T-cell (primary cell): ENCODE measurements at places on chromosomes 1 and 21.

DNA sequence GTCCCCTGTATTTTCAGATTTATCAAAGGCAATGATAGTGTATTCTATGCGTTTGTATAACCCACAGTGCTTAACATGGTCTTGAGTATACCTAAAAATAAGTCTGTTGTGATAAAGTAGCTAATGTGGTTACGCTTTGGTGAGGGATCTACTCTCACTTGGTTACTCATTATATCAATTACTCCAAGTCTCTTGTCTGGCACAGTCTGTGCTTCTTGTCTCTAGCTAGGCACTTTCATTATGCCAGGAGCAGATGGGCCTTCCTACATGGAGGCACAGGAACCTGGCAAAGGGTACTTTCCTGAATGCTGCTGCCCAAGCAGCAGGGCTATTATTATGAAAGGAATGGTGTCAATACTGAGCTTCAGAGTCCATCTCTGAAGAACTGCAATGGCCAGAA, 4.2 kb upstream of the PTPN22 start:
- DNase-seq, result no peak

DNA sequence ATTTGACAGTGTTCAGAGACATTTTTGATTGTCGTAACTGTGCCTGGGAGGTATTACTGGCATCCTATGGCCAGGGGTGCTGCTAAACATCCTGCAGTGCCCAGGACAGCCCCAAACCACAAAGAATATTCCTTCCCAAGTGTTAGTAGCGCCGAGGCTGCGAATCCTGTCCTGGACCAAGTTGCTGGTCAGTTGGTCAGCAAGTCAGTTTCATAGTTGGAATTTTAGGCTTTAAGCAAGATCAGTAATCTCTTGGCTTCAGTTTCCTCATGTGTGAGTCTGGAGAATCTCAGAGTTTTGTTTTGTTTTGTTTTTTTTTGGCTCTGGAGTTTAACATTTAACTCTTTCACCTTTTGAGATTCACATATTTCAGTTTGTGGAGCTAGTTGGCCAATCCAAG, 65.0 kb downstream of the MTR start:
- no peak for DNase-seq

GRCh38 chr1:155186067-155186793, 12.6 kb downstream of the TRIM46 start:
- DNase-seq, result no peak

- no peak for DNase-seq
Measured at GRCh38 chr1:12339811-12340543, 110.1 kb downstream of the VPS13D start.

- DNase-seq, result no peak
Measured at GRCh38 chr1:89425056-89425455, 61.2 kb downstream of the GBP6 start.

DNA sequence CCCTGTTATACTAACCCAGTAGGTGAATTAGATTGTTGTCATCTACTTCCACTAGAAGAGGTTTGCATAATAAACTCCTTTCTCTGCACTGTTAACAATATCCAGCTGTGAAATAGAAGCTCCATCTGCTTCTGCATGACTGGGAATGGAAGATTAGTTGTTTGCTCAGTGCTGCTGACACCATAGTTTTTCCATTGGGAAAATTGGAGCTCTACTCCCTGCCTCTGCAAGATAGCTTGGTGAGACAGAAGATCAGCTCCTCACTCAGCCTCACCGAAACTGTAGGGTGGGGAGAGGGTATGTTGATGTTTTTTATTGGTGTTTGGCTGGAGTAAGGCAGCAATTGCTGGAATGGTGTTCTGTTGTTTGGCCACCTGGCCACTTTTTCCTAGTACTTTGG, 331.6 kb upstream of the ADAMTS5 start:
- DNase-seq, result no peak

- no peak for DNase-seq
Measured at GRCh38 chr1:50214717-50215116, 106.0 kb downstream of the ELAVL4 start.

- DNase-seq, result no peak
Measured at GRCh38 chr1:234827656-234828055, 217.7 kb upstream of the IRF2BP2 start.

GRCh38 chr1:91734761-91735160, 151.2 kb downstream of the TGFBR3 start:
- no peak for DNase-seq

- no peak for DNase-seq
Measured at GRCh38 chr1:45848714-45849113, 45.3 kb downstream of the MAST2 start.

- DNase-seq, result no peak
Measured at GRCh38 chr1:22628698-22629444, 7.6 kb upstream of the C1QA start.

DNA sequence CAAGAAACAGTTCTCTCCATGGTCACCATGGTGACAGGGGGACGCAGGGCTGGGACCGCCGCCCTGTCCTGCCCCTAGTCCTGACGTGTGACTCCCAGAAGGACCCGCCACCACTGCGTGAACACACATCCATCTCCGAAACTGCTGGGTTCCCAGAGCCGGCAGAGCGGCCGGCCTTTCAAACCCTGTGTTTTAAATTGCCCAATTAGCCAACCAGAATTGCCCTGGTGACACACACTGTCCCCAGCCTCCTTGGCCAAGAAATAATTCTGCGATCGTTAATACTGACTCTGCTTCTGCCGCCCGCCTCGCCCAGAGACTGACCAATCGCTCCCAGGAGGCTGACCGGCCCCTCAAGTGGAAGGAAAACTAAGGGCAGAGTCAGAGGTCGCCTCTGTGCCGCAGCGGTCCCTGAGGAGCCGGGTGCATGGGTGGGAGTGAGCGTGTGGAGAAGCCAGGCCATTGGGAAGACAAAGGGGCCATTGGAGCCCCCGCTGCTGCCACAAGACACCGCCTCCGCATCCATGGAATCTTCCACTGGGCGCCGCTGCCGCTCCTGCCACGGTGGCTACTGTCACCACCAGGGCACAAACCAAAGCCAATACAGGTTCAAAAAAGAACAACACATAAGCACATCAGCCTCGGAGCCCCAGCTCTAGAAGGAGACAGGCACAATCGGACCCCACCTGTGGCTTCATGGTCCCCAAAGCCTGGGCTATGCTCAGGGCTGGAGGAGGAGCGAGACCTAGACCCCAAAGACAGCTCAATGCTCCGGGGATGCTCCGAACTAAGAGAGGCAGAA, 273.2 kb downstream of the NPHP4 start:
- DNase-seq, result no peak

GRCh38 chr21:25556091-25556490, 51.2 kb downstream of the MRPL39 start:
- no peak for DNase-seq

DNA sequence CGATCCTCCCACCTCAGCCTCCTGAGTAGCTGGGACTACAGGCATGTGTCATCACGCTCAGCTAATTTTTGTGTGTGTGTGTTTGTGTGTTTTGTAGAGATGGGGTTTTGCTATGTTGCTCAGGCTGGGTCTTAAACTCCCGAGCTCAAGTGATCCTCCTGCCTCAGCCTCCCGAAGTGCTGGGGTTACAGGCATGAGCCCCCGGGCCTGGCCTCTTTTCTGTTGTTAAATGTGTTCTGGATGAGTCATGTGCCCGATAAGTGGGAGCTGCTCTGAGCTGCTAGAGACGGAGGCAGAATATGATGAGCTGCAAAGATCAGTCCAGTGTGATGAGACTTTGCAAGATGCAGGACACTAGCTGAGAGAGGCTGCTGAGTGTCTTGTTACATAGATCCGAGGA, 75.5 kb downstream of the VPS13D start:
- no peak for DNase-seq

DNA sequence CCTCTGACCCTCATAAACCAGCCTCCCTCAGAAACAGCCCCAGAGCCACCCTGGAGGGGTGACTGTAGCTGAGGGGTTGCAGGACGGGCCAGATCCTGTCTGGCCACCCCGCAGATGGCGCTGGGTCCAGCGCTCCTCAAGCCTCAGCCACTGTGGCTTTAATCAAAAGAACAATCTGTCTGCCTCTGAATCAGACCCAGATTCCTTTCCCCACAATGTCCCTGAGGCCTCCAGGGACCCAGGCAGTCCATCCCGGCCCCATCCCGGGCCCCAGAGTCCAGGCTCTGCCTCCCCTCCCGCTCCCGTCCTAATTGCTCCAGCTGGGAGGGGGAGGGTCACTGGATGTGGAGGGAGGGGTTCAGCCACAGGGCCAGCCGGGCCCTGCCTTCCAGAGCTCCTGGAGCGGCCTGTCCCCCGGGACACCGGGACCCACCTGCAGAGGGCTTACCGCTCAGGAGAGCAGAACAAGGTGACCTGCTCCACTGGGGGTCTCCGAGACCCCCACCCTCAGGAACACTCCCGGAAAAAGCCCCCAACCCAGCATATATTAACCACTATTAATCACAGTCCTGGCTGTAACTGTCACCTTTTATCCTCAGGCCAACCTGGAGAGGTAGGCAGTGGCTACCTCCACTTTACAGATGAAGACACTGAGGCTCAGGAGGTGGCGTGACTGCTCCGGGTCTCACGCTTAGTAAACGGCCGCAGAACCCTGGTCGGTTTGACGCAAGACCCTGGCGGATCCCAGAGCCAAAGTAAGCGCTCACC, 836 bp upstream of the FBLIM1 start:
- DNase-seq, result no peak

DNA sequence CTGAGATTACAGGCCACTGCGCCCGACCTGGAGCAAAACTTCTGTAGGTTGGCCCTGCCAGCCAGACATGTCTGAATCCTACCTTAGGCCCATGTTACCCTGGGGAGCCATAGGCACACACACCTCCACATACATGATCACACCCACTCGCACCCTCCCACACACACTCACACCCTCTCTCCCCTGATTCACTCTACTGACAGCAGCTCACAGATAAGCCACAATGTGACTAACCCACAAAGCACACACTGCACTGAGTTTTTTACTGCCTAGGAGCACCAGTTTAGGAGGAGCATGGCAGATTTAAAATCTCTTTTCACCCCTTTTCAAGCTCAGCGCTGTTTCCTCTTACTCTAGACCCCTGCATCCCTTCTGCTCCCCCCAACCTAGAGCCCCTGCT, 41.7 kb downstream of the SLC30A1 start:
- DNase-seq, result no peak

- peak; percentile 61 for DNase-seq
Measured at GRCh38 chr1:54810153-54810942, 9.2 kb upstream of the TTC22 start.

DNA sequence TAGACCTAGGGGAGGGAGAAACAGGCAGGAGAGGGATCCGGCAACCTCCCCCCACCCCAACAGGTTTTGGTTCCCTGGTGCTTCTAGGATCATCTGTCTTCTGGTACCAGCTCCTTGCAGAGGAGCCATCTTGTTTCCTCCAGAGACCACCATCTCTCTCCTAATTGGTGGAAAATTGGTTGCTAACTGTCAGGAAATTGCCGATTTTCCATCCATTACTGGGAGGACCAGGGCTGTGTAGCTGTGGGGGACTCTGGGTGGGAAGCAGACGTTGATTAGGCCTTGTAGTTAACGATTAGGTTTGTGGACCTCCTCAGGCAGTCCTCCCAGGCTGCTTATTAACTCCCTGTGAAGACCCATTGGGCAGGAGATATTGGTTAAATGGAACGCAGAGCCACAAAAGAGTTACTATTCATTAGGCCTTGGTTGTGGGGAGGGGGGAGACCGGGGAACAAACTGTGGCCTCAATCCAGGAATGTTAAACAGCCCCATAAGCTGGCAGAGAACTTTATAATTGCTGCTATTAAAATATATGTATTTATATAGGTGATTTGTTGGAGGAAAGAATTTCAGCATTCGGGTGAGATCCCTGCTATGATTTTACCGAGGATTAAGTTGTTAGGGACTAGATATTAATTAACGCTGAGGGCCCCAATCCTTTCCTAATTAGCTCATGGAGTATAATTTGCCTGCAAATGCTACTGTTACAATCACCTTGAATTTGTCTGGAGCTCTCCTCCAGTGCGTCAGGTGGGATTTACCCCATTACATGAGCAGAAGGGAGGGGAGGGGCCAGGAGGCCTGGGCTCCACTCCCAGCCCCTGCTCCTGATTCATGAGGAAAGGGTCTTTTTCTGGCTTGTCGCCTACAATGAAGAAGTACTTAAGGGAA, 61.2 kb upstream of the TRABD2B start:
- no peak for DNase-seq

DNA sequence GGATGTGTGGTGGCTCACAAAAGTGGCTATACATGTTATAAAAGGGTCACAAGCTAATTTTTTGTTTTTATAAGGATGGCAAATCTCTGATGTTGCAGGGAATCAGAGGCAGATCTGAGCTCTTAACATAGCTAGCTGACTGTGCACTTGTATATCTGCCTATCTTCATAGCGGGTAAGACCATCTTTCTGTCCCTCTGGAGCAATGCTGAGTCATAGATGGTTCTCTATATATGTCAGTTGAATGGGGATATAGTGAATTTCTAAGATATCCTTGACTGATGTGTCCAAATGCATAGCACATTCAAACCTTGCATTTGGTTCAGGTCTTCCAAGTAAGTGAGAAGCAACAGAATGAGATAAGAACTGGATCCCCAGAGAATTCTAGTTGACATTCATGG, 272.6 kb upstream of the PROX1 start:
- no peak for DNase-seq

- no peak for DNase-seq
Measured at GRCh38 chr1:157367091-157367739, 185.1 kb downstream of the FCRL5 start.

DNA sequence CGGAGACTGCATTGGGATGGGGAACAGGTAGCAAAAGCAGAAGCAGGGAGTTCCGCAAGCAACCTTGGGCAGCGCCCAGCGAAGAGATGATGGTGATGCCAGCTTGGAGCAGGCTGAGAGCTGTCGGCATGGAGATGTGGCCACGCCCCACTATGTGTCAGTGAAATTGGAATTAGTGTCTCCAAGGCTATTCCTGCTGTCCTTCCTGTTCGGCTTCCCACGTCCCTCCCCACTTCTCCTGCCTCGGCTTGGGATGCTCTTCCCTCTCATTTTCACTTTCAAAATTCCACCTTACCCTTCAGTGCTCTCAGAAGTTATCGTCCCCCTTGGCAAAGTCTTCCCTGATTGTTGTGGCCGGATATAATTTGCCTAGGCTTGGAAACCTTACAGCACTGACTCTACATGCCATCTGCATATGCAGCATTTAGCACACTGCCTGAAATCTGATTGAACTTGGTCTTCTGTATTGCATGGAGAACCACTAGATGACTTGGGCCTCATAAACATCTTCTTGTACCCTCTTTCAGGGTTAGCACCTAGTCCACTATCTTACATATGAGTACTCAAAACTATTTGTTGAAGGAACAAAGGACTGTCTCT, 270.7 kb upstream of the RUNX1 start:
- no peak for DNase-seq

DNA sequence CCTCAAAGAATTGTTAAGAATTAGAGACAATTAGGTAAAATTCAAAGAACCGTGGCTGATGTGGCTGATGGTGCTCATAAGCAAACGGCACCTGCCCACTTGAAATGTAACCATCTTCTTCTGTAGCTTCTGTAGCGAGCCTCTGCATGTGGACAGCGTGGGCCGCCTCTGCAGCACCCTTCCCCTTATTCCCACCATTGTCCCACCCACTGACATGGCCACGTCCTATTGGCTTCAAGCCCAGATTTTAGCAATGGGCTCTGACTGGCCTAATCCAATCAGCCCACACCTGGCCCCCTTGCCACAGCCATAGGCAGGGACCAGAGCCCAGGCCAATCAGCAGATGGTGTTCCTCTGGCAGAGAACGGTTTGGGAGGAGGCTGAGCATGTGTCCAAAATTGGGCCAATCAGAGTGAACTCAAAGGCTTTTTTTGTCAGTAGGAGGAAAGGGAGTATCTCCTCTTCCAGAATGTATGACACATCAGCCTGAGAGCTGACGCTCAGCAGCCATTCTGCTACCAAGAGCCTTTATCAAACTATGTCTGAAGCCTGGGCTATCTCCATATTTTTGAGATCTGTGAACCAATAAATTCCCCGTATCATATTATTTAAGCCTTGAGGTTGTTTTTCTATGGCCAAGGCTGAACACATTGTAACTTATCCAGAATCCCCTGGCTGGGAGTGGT, 518.5 kb downstream of the SMYD3 start:
- no peak for DNase-seq
